ENCODE measurements at places on chromosomes 4 and X. TPM values are rescaled to one million over a fixed set of nuclear protein-coding genes. Genes with fewer than 3 reads are reported as not detected.

Gene MAGEC2
- not detected for total RNA-seq

Gene ZNF157
- total RNA-seq, result not detected

Gene SASH3
- not detected for total RNA-seq

Gene FAM241A
- total RNA-seq, result 13.6 TPM

Measured in bladder microvascular endothelial cell (primary cell).